ENCODE measurements at places on chromosomes 3 and 15. TPM values are rescaled to one million over a fixed set of nuclear protein-coding genes. Genes with fewer than 3 reads are reported as not detected.
A peak's percentile ranks its signal among the peaks of the same experiment; 100 is the strongest.

DNA sequence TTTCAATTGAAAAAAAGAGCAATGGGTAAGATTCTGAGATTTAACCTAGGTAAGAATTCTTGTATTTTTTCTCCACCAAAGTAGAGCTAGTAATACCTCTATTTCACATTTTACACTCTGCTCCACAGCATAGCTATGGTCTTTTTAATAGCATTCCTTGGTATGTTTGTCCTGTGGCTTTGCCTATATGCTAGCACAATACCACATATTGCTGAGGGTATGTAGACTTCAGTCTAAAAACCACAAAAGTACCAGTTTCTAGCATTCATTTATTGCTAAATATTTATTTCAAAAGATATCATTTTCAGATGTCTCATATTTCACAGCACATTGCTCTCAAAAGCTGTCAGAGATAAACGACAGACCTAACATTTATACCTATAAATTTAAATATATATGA, 18.2 kb upstream of the EOGT start:
- no peak for DNase-seq

TTC23 gene
- total RNA-seq, result 16.4 TPM

DNA sequence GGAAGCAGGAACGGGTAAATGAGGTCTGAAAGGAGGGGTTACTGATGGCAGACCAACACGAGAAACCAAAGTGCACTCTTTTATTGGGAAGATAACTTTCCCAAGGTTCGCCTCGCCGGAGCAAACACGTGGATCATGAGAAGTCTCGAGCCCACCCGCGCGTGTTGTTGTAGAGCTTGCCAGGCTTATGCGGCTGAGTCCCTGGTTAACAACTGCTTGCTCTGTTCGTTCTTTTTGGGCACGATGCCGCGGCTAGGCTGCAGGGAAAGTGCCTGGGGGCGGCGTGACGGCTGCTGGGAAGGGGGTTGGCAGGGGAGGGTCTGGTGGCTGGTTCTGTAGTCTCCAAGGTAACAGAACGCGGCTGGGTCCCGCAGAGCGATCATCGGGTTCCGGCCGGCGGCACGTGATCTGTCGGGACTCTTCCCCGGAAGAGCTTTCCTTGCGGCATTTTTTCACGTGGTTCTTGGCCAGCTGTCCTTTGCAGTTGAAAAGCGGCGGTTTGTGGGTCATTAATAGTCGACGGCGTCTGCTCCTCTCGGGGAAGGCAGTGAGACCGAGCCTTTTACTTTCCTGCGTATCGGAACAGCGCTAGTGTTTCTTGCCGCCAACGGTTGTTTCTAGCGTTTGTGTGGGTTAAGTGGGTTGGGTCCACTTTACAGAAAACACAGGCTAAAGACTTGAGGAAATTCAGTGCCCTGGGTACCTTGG, 1.5 kb downstream of the MGA start:
- DNase-seq, result peak; percentile 92

DNA sequence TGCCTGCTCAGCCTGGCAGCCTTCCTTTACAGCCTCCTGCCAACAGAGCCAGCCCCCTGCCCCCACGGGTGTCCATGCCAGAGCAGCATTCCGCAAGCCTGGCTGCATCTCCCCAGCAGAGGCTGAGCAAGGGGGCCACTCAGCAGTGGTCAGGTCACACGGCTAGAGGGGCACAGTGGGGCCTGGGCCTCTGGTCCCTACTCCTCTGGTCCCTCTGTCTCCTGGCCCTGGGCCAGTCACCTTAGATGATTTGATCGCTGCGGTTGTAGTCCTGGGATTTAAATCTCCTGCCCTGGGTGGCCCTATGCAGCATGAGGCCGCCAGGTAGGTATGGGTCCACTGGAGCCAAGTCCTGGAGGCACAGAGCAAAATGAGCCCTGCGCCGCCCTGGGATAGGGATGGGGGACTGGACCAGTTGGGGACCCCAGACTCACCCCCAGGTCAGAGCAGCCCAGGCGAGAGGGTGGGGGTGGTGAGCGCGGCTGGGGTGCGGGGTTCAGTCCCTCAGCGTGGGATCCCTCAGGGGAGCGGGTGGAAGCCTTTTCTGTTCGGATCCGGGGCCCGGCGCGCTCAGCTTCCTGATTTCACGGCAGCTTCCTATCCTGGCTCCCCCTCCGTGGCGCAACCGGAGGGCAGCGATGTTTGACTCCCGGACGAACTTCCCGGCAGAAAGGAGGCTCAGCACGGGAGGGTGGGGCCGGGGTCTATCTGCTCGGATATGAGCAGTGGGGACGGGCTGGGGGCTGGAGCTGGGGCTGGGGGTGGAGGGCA, at the start of gene ZBTB47:
Gene ZBTB47, plus strand, starts transcription at position 138 of the 771 bp plus-strand sequence. CDS start 4,659 bp downstream, outside the sequence.
- DNase-seq, result peak; percentile 52

SLC25A20 gene
- total RNA-seq, result 142 TPM

- peak; percentile 26 for DNase-seq
These were observed 271.3 kb upstream of the TPRG1 start for GRCh38 chr3:188900421-188900951.

U2SURP gene
- 96.5 TPM for total RNA-seq

- no peak for DNase-seq
These were observed 1.1 kb downstream of the HEG1 start for GRCh38 chr3:125054449-125055329.

GRCh38 chr3:167113035-167113830, 266.9 kb downstream of the ZBBX start:
- peak; percentile 9 for DNase-seq

USP50 gene
- total RNA-seq, result not detected

GRCh38 chr15:61654918-61655317, 405.3 kb downstream of the VPS13C start:
- DNase-seq, result no peak

GRCh38 chr15:42087926-42088800, 6.2 kb downstream of the PLA2G4D start:
- DNase-seq, result peak; percentile 22

FAM174B gene
- 14.6 TPM for total RNA-seq

DNA sequence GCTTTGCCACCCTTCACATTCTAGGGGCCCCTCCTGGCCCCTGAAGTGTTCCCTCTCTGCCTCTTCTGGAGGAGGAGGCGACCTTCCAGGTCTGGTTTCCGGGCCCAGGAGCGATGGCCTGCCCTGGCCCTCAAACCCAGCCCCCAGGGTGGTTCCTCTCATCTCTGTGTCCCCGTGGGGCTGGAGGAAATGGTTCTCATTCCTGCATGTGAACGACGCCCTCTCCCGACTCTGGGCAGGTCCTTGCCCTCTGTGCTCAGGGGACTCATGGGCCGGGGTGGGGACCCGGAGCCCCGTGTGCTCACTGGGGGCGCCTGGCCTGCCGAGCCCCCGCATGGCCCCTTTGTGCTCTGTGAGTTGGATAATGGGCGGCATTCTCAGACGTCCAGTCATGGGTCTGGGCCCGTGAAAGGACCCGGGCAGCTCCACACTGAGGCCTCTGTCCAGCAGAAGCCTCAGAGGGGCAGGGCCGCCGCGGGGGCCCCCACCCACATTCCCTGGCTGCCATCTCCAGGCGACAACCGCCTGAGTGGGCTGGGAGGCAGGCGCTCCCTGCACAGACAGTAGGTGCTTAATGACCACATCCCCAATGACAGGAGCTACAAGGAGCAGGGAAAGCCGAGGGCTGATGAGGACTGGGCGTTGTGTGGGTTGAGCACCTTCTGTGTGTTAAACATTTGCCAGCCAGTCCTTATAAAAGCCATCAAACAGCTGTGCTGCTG, 5.5 kb upstream of the PLXND1 start:
- peak; percentile 58 for DNase-seq

- DNase-seq, result peak; percentile 29
These were observed 30.3 kb upstream of the PSMD6 start for GRCh38 chr3:64053581-64053980.

TMEM158 gene
- total RNA-seq, result not detected

DNA sequence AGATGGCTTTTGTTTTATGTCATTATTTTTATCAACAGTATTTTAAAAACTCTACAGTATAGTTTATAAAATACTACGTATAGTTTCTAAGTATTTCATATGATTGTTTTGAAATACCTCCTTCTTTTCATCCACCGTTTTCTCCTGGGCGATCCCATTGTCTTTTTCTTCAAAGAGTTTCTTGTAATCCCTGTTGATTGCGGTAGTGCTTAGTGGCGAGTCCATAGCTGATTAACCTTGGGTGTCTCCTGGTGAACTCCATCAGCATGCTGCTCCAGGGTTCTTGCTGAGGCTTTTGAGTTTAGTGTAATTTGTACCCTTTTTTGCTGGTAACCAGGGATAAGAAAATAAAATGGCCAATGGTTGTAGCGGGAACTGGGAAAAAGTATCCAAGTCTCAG, 3.6 kb downstream of the PIAS1 start:
- DNase-seq, result no peak

DNA sequence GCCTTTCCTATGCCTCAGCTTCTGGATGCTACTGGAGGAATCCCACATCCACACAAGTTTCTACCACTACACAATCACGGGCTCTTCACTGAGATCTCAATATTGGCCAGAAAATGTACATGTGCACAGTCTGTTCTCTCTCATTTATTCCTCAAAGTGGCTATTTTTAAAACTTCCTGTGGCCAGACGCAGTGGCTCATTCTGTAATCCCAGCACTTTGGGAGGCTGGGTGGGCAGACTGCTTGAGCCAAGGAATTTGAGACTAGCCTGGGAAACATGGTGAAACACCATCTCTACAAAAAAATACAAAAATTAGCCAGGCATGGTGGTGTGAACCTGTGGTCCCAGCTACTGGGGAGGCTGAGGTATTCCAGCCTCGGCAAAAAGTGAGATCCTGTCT, 91.4 kb upstream of the PRTG start:
- DNase-seq, result no peak

SERPINI1 gene
- total RNA-seq, result not detected

TGM5 gene
- total RNA-seq, result not detected

- DNase-seq, result no peak
These were observed 317 bp downstream of the ROBO2 start for GRCh38 chr3:77040216-77040615.

GRCh38 chr3:192174283-192174682, 553.1 kb downstream of the FGF12 start:
- no peak for DNase-seq

GRCh38 chr3:143389388-143389787, 269.8 kb downstream of the CHST2 start:
- DNase-seq, result no peak

PROS1 gene
- 20.1 TPM for total RNA-seq

DNA sequence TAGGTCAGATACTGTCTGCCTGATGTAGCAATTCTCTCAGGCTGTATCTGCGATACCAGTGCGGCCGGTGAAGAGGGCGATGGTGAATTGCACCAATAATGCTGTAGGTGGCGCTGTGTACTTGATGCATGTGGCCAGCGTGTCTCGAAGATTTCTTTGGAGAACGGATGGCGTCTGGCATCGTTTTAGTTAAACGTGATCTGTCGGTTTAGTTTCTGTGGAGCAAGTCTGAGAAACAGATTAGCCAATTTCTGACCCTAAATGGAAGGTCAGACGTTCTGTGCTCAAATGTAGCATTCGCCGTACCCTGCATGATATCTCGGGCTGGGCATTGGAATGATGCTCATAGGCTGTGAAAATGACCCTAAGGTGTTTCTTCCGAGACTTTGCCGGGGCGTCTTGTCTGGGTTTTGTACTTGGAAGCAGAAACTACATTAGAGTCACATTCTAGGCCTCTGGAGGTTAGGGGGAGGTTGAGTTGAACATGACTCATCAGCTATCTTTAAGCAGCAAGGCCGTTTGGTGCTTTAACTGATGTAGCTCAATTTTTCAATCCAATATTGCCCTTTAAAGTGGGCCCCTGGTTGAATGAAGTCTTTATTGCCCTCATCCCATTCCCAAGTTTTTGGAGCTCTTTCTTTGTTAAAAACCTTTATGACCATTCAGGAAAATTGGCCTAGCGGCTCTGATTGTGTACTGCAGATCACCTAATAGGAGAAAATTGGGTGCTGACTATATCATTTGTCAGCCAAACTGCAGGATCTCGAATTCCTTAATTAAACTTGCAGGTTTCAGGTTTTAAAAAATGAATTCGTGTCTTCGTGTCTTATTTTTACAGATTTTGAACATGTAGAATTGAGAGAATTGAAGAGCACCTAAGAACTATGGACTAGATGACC, 80.0 kb downstream of the SQOR start:
- DNase-seq, result peak; percentile 86

GRCh38 chr3:17841190-17841828, 98.9 kb upstream of the TBC1D5 start:
- peak; percentile 74 for DNase-seq

GRCh38 chr15:85443593-85444087, 63.2 kb downstream of the AKAP13 start:
- no peak for DNase-seq

DNA sequence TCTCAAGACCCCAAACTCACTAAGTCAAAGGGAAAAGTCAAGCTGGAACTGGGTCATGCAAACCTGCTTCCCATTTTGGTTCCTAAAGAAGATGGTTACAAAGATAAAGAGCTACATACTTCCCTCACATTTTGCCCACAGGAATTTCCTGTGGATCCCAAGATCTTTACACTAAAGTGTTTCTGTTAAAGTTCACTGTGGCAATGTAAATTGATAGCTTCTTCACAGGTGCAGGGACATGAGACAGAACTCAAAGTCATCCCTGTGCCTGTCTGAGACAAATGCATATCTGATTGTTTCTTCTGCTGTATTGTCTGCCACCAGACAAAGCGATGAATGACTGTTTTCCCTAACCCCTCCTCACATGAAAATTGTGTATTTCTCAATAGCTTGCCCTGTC, 567.8 kb downstream of the ZIC1 start:
- DNase-seq, result no peak

- DNase-seq, result no peak
These were observed 62.5 kb downstream of the VPS13C start for GRCh38 chr15:61997786-61998185.
